Activated naive CD8-positive, alpha-beta T cell treated with anti-CD3 and anti-CD28 coated beads, Interleukin-2, amount 50 U/mL, for 16 hours (primary cell): ENCODE measurements at places on chromosomes 16 and 17.

DNA sequence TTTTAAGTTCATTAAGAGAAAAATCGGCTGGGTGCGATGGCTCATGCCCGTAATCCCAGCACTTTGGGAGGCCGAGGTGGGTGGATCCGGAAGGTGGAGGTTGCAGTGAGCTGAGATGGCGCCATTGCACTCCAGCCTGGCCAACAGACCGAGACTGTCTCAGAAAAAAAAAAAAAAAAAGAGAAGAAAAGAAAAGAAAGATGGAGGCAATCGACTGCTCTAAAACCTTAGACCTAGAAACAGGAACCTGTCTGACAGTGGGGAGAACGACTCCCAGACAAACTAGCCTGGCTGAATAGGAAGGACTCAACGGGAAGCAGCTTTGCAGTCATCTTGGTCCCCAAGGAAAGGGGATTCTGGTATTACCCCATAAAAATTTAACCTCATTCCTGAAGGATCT lies 13.7 kb downstream of the MRC2 start:
- no peak for DNase-seq

DNA sequence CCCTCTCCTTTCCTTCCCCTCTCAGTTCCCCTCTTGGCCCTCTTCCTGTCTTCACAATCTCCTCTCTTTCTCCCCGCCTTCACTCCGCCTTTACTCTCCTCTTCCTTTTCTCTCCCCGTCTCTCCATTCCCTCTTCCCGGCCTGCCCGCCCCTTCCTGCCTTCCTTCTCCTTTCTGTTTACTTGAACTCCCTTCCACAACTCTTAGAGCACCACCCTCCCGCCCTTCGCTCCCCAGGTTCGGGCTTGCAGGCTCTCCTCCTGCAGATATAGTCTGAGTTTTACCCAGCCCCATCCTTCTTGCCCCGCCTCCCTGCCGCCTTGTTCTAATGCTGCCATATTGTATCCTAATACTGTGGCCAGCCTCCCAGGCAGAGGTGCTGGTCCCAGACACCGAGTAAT lies 201.5 kb upstream of the N4BP1 start:
- DNase-seq = no peak

DNA sequence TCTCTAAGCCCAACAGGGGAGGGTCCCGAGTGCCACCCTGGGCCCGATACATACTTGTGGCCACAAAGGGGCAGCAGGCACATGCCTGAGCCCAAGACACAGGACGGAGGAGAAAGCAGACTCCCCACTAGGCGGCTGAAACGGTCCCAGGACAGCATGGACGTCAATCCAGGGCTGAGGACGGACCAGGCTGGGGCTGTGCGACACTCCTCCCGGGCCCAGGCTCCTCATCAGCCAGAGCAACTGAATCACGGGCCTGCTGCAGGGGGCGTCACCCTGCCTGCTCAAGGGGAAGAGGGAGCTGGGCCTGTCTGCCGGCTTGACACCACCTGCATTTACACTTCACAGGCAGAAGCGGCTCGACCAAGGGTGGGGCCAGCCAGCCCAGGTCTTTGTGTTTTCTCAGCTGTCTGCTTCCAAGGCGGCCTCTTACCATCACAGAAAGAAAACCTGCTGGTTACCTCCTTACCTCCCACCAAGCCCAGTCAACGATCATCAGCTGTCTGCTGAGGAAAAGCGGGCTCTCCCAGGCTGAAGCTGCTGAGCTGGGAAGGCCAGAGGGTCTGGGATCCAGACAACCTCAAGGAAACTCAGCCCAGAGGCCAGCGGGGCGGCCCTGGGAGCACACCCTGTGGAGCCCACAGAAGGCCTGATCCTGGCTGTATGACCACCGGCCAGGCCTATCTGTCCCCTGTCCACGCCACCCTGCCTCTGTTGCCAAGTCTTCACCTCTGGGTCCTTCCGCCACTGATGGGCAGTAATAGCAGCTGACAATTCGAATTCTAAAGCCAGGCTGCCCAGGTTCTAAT lies 26.4 kb downstream of the KIFC3 start:
- no peak for DNase-seq

GRCh38 chr16:74720579-74720978 lies 19.9 kb upstream of the MLKL start:
- DNase-seq = no peak

DNA sequence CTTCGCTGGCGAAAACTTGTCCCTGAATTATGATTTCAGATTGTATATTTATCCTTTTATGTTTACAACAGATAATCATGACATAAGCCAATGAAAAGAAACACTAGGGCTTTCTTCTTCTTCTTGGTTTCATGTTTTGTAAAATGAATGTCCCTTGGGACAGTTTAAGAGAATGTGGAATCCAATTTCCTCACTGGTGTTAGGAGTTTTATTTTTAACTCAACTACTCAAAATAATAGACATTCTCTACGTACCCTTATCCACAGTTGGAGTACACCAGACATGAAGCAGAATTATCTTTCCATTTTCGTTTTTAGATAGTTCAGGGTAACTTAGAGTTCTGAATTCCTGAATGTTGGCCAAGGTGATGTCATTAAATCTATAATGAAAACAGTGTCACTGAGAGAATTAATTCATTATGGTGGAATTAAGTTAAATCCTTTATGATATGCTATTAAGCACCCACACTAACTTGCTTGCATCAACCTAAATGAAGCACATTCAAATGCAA lies 43.4 kb downstream of the IRX6 start:
- no peak for DNase-seq

- DNase-seq = no peak
Observed at GRCh38 chr17:45063198-45063597, 2.1 kb downstream of the NMT1 start.

GRCh38 chr17:9817086-9817485 lies 4.8 kb downstream of the GSG1L2 start:
- DNase-seq = no peak

DNA sequence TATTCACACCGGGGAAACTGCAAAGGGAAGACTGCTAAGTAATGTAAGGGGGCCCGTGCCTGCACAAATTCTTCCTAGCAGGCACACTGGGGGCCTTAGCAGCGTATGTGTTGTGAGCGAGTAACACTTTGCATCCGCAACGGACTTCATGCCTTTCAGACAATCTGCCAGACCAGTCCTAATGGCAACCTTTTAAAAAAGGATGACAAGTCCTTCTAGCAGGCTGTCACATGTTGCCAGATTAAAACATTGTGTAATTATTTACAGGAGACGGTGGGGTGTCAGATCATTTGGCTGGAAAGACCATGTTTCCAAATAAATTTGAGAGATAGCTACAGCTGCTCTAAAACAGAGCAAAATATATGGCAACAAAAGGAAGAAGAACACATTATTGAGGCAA lies 46.1 kb downstream of the CPPED1 start:
- no peak for DNase-seq

GRCh38 chr16:87800497-87800896 lies 34.7 kb upstream of the KLHDC4 start:
- DNase-seq = no peak

- no peak for DNase-seq
Observed at GRCh38 chr17:55632893-55633292, 89.8 kb downstream of the TMEM100 start.

DNA sequence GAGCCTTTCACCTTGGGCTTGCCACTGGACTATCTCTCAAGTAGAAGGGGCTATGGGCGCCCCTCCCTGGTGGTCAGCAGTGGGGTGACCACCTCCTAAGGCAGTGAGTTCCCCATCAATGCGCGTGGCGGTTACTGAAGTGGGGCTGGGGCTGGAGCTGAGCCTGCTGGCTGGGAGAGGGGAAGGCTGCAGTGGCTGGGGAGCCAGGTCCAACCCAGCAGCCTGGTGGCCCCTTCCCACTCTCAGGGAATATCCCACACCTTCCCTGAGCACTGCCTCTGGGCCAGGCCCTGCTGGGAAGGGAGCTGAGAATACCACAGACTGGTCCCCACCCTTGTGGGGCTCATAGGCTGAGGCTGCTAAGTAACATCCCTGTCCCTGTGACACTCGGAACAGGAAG lies 19.8 kb upstream of the MPRIP start:
- no peak for DNase-seq

- no peak for DNase-seq
Observed at GRCh38 chr16:76796978-76797377, 394.0 kb upstream of the MON1B start.

DNA sequence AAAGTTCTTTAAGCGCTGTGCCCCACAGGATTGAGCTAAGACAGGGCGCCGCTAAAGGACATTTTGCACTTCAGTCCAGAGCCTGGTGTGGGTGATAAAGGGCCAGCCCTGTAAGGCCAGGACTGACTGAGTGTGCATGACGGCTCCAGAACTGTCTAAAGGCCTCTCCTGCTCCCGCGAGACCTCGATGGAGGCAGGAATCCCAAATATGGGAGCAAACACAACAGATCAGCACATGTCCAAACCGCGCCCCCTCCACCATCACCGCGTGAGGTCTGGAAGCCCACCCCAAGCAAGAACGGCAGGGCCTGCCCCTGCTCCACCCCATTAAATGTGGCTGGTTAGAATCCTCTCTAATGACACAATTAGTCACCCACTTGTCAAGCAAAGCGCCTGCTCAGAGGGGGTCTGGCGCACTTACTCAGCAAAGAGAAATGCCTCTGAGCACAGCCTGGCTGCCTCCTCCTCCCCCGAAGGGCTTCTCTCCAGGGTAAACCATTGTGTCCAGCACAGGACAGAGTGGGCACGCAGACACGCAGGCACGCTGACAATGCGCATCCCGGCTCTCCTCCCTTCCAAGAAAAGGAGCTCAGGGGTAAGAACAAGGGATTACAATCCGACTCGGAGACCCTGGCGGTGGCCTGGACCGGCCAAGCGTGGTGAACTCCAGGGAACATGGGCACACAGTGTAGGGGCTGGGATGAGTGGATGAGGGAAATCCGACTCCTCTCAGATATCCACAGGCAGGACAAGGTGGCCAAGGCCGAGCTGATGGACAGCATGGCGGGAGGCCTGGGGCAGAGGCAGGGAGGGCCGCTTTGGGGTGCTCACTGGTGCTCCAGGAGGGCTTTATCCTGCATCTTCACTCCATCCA lies 1.5 kb downstream of the MXRA7 start:
- DNase-seq = no peak
